ENCODE measurements at places on chromosomes 12 and 14.

- DNase-seq, result no peak
Observed at GRCh38 chr12:92786045-92786444, 83.3 kb downstream of the PLEKHG7 start.

DNA sequence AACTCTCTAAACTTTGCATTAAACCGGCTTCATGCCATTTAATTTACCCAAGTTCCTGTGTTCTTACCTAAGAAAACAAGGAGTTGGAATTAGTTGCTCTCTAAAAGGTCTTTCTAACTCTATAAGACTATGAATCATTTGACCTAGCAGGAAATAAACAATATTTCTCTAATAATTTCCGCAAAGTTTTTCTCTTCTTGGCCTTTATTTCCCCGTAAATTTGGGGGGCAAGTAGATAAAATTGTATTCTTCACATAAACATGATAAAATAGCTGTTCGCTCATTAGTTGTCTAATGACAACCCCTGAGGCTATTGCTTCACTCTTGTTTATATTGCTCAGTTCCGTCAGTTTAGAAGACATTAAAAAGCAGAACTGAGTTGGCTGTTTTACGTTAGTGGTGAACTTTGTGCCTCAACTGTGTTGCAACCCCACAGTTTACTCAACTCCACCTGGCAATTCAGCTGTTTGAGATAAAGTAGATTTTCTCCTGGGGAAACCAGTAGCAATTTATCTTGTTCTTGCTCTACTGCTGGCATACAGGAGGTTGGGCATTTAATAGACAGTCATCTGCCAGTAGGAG lies 74.7 kb downstream of the BTG1 start:
- DNase-seq, result no peak

- no peak for DNase-seq
Observed at GRCh38 chr14:99566009-99566389, 38.0 kb downstream of the CCDC85C start.

DNA sequence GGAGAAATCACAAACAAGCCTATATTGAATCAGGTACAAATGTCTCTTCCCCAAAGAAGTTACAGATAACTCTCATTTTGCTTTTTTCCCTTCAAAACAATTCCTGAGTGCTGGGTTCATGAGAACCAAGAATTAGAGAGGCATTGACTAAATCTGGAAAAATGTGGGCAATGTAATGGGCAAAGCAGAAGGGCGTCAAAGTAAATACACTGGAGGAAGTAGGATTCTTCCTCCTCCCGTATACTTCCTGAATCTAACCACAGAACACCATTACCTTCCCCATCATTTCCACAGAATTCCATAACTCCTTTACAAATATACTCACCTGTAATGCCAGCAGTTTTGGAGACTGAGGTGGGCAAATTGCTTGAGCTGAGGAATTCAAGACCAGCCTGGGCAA lies 3.0 kb upstream of the RBMS2 start:
- no peak for DNase-seq

GRCh38 chr14:95189367-95190132 lies 32.2 kb upstream of the DICER1 start:
- no peak for DNase-seq

DNA sequence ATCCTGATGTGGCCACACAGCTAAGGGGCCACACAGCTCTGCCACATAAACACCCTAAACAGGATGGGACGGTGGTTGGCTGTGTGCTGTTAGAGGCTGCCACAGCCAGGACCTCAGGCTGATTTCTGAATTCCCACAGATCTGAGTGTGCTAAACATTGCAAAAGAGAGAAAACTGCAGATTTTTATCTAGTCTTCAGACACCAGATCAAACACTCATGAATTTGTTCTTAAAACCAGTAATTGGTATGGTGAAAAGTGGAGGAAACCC lies 190.7 kb downstream of the MON2 start:
- no peak for DNase-seq

- no peak for DNase-seq
Observed at GRCh38 chr12:81987371-81987770, 228.2 kb upstream of the PPFIA2 start.

DNA sequence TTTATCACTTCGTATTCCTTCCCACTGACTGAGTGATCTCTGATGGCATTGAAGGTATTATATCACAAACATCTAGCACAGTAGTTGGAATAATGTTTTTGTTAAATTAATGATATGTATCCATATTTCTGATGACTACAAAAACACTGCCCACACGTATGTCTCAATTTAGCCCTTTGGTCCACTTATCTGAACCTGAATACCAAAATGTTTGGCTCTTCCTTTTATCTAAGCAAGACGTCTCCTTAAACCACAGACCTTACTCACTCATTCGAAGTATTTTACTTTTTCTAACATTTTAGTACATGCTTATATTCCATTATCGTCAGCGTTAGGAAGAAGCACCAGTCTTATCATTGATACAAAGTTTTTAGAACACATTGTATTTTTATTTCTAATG lies 126.4 kb downstream of the PIK3C2G start:
- no peak for DNase-seq

Measured in H54 (cell line).